SK-N-MC (cell line): ENCODE measurements at places on chromosomes 2 and 18.

- no peak for DNase-seq
Measured at GRCh38 chr2:223210489-223210888, 158.5 kb downstream of the KCNE4 start.

- no peak for DNase-seq
Measured at GRCh38 chr2:71226096-71226964, 573 bp downstream of the PAIP2B start.

DNA sequence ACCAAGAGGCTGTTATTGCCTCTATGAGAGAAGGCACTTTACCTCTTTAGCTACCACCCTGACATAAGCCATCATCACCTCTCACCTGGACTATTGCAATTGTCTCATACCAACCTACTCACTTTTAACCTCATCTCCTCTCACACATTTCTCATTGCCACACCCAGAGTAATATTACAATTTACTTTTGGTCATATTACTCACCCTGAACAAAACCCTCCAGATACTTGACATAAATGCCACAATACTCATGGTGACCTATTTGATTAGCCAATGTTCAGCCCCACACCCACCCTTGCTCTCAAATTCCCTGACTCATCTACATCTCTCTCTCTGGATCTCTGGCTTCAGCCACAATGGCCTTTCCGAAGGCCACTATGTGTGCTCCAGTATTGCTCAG lies 90.9 kb upstream of the CDH7 start:
- no peak for DNase-seq

DNA sequence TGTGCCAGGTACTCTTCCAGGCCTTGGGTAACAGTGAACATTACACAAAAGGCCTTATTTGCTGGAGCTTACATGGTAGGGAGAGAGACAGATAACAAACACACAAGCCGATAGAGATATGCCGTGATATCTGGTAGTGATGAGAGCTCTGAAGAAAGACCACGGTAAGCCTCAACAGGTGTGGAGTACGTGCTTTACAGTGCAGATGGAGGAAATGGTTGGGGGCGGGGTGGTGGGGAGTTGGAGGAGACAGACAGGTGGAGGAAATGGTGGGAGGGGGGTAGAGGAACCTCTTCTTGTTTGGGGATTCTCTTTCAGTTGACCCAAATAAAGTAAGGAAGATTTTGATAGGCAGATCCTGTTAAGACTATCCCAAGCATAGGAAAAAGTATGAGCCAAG lies 141.1 kb upstream of the ALPP start:
- no peak for DNase-seq

GRCh38 chr2:239258248-239258647 lies 142.6 kb downstream of the HDAC4 start:
- DNase-seq = no peak

DNA sequence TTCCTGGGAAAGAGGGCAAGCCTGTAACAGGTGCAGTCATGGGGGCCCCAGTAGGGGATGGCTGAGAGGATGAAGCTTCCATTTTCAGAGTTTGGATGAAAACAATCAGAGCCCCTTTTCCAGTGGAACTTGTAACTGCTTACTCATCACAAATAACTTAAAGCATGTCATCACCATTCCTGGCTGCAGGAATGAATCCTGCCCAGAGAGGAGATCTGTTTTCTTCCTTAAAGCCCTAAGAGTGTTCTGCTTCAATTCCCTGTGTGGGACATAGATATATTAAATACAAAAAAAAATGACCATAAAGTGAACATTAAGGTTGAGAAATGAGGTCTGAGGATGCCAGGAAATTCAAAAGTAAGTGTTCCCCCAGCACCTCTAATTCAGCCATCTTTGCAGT lies 183.4 kb upstream of the MEIS1 start:
- no peak for DNase-seq

- DNase-seq = no peak
Measured at GRCh38 chr2:120470041-120470965, 124.4 kb downstream of the INHBB start.

- DNase-seq = no peak
Measured at GRCh38 chr18:47108998-47109405, 41.3 kb downstream of the HDHD2 start.

GRCh38 chr2:210177769-210178168 lies 6.6 kb upstream of the KANSL1L start:
- DNase-seq = no peak

DNA sequence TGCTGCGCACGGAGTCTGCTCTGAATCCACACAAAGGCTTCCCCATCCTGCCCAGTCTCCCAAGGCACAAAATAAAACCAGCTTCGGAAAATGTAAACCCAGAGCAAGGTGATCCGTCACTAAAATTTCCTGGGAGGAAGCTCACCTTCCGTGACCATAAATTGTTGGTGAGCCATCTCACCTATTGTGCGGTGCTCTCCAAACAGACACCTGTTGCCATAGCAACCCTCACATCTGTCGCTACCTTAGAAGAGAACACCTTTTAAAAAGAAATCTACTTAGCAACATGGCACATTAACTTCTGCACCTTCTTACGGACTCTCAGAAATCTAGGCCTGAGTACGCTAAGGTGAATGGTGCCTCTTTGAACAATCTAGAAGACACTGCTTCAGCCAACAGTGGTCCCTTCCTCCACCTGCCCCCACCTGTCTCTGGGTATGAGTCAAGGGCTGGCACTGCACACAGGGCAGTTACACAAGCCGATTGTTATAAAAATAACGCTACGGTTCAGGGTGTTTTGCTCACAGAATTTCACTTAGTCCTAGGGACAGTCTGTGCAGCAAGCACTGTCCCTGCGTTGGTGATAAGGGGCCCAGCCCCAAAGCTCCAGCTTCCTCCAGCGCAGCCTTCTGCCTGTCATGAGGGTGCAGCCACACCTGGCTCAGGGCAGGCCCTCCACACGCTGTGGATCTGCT lies 114.9 kb upstream of the ID2 start:
- no peak for DNase-seq

DNA sequence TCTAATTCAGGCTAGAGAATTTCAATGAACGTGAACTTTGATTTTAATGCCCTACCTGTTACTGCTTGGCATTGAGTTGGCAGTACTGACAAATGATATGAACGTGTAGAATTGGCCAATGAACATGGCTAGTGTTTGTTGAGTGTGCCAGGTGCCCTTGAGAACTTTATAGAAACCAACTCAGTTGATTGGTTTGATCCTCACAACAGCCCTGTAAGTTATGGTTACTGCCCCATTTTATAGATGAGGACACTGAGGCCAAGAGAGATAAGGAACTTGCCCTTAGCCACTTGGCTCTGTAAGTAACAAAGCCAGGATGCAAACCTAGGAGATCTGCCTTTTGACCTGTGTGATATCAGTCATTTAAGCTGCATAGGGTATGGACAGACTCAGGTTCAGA lies 275.7 kb downstream of the NEDD4L start:
- DNase-seq = no peak

- no peak for DNase-seq
Measured at GRCh38 chr2:159009940-159010339, 41.5 kb downstream of the TANC1 start.

DNA sequence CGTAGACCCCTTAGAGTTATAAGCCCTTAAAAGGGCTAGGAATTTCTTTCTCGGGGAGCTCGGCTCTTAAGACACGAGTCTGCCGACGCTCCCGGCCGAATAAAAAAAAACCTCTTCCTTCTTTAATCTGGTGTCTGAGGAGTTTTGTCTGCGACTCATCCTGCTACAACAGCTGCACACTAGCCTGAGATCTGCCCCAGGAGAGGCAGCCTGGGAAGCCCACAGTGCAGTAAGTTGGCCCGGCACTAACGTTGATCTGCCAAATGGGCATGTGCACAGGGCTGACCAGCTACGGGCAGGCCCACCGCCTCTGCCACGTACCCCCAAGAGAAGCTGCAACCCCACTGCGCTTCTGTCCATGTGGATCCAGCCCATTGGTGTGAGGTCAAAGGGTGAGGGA lies 8.4 kb upstream of the LIMS2 start:
- DNase-seq = no peak

GRCh38 chr2:65429786-65430602 lies 2.4 kb downstream of the SPRED2 start:
- no peak for DNase-seq

DNA sequence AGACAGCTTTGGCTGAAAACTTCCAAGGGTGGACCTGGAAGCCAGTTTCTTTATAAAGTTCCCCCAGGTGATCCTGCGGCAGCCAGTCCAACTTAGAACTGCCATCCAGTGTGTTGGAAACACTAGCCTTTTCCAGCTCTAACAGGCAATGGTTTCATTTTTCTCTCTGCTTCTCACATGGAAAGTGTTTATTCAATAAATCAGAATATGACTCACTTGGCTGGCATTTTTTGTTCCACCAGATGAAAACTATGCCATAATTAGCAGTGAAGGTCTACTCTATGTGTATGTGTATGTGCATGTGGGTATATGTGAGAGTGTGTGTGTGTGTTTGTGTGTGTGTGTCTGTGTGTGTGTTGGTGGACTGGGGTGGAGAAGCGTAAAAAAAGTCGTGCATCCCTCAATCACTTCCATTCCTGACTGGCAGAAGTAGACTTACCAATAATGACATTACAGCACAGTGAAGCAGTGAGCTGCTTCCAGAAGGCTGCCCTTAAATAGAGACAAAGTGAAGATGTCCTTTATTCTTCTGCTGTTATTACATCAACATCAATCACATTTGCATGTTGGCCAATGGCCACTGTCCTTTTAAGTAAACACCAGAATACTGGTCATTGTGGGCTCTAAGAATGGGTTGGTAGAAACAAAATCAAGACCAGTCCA lies 90.9 kb upstream of the SETBP1 start:
- no peak for DNase-seq

GRCh38 chr18:75638223-75638775 lies 210.8 kb upstream of the SMIM21 start:
- DNase-seq = no peak

GRCh38 chr2:210839034-210839433 lies 282.6 kb downstream of the CPS1 start:
- no peak for DNase-seq

DNA sequence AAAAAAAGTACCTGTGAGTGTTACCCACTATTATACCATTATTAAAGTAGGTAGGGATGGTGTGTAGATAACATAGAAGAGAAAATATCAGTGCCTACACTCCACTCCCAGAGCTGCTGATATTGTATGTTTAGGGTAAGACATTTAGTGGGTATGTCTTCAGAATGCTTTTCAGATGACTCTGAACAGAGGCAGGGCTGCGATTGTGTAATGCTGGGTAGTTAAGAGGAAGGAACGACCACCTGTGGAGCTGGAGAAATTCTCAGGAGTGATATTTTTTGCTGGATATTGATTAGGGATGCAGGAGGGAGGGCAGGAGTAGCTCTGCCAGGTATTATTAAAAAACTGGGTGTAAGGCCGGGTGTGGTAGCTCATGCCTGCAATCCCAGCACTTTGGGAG lies 2.8 kb downstream of the CNOT11 start:
- DNase-seq = no peak

DNA sequence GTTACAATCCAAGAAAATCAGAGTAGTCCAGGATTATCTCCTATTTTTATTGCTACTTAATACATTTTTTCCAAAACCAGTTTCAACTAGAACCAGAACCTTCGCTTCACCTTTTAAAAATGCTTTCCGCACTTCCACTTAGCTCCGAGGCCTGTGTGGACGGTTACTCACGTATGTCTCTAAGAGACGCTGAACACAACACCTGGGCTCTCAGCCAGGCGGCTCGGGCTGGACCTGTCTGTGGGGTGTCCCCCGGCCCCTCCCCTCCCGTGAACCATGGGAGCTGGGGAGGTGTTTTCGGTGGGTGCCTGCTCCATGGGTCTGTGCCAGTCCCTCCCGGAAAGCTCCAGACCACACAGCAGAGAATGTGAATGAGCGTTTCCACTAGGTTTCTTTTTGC lies 223.8 kb downstream of the GLI2 start:
- DNase-seq = no peak

GRCh38 chr2:187329586-187329985 lies 118.5 kb downstream of the CALCRL start:
- no peak for DNase-seq

DNA sequence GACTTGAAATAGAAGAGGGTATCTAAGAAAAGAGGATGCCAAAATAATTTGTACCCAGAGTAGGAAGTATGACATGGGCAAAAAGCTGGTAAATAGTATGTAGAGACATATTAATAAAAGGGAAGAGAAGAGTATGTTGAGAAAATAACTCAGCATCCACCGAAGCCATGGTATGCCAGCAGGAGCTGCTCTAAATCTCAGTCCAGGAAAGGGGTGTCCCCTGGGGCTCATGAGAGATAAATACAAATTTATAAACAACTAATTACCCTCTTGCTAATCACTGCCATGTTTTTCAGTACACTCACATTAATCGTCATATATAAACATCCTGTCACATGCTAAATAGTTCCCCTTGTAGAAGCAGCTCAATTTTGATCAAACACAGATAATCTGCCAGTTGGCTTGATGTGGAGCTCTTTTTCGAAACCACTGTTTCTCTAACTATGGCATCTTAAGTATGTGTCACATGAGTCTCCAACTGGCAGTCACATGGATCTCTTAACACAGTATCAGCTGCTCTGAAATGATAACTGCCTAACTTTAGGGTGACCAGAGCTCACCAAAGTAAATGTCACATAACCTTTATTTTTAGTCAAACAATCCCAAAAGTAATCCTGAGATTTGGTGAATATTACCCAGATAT lies 31.9 kb downstream of the EXOC6B start:
- DNase-seq = no peak

DNA sequence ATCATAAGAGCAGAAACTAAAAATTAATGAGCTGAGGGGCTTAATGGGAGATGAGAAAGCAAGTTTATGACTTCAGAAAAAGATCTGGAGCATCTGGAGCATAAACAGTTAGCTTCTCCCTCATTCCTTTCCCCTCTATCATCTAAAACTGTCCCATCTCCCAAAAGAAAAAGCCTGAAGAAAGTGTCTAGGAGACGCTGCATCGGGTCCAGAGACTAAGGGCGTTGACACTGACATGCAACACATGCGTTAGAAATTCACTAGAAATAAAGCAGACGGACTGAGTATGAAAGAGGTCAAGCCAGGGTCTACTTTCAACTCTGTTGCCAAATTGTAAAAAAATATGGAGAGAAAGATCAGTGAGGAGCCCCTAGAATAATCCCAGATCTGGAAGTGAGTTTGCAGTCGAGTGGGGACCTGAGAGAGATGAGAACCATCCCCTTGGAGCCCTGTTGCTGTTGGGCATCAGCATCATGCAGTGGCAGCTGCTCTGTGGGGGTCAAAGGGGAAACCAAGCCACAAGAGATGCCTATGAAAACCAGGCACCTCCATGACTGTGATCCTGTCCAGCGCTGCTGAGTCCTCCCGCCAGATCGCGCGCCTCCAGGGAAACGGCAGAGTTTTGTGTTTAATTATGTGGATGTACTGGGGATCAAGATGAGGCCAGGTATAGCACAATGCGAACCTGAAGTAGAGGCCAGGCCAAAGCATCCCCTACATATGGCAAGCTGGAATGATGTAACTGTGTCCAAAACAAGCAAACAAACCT lies 13.9 kb downstream of the ANTXR1 start:
- DNase-seq = no peak

GRCh38 chr2:19900931-19901441 lies 797 bp downstream of the TTC32 start:
- no peak for DNase-seq

GRCh38 chr18:51537487-51537886 lies 340.0 kb upstream of the MEX3C start:
- no peak for DNase-seq
